ENCODE measurements at places on chromosomes 3 and 15.

- DNase-seq = no peak
Observed at GRCh38 chr3:63387568-63387967, 109.5 kb downstream of the SYNPR start.

DNA sequence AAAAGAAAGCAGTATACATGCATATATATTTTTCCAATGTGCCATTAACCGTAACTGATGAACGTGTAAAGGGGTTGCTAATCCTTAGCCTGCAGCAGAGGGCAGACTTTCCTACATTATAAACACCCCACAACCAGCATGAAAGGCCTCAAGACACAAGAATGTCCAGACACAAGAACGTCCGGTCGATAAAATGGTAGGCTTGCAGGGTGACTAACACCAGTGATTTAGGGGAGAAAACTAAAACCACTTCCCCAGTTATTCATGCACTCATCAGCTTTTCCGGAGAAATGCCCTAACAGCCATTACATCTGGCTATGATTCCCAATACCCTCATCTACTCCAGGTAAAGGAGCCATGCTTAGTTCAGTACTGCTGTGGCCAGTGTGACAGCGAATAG, 57.4 kb downstream of the LRTM1 start:
- DNase-seq = peak; percentile 91

- DNase-seq = no peak
Observed at GRCh38 chr15:65937476-65937875, 68.2 kb downstream of the RAB11A start.

- no peak for DNase-seq
Observed at GRCh38 chr15:31308185-31308639, 18.4 kb upstream of the KLF13 start.

DNA sequence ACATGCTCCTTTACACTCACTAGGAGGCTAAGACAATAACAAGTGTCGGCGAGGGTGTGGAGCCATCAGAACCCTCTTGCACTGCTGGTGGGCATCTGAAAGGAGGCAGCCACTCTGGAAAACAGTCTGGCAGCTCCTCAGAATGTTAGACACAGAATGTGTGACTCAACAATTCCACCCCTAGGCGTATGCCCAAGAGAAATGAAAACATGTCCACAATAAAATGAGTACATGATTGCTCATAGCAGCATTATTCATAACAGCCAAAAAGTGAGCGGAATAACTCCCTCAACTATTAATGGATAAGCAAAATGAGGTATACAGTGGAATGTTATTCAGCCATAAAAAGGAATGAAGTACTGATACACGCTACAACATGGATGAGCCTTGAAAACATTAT, 57.8 kb downstream of the WNT7A start:
- DNase-seq = no peak

DNA sequence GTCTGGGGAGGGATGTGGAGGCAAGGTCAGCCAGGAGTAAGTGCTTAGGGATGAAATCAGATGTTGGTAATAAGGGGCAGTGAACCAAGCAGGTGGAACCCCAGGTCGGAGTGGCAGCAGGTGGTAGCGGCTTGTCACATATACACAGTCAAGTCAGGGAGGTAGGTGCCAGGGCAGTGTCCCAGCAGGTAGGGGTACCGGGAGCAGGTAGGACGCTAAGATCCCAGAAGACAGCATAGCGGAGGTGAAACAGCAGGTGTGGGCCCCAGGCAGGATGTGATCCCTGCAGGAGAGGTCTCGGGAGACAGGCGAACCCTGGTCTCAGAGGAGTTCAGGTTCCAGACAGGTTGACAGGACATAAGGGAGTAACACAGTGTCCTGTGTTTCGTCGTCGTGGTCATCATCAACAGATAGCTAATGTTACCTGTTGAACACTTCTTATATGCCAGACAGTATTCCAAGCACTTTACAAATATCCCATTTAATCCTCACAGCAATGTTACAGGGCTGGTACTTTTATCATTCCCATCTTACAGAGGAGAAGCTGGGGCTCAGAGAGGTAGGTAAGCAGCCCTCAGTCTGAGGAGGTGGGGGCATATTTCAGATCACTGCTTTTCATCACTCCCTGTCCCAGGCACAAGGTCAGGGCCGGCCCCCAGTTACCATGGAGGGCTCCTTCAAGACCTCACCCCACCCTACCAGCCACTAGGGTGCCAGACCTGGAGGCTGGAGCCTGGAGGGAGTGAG, 241.6 kb downstream of the UACA start:
- no peak for DNase-seq

DNA sequence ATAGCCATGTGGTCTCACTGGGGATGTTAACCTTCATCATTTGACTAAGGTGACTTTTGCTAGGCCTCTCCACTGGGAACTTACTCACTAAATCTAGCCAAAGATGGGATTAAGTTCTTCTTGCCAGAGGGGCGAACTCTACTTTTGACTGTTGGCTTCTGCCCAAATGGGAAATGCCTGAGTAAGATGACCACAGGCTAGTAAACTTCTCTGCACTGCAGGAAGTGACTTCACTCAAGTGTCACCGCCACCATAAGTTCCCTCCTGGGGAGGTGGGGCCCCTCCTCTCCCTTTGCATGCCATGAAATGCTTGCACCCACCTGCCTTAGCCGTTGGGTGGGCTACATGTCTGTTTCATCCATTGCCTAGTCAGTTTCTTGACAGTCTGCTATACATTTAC, 388.3 kb downstream of the FEZF2 start:
- no peak for DNase-seq

GRCh38 chr3:182809531-182809930, 16.2 kb downstream of the ATP11B start:
- no peak for DNase-seq

GRCh38 chr3:66561367-66561766, 60.5 kb upstream of the LRIG1 start:
- DNase-seq = no peak

DNA sequence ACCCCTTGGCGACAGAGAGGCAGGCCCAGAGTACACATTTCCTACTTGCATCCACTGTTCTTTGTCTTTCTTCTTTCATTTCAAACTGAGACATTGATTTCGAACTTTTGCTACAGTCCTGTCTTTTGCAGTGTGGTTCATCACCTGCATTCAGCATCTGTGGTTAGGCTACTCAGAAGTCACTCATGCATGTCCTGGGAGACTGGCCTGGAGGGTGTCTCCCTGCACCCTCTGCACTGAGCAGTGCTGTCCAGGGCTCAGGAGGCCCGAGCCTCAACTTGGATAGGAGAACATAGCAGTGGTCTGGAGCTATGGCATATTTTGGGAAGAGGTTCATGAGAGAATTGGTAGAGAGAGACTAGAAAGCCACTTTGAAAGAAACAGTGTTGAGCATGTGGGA, 240.2 kb upstream of the TPRG1 start:
- no peak for DNase-seq

DNA sequence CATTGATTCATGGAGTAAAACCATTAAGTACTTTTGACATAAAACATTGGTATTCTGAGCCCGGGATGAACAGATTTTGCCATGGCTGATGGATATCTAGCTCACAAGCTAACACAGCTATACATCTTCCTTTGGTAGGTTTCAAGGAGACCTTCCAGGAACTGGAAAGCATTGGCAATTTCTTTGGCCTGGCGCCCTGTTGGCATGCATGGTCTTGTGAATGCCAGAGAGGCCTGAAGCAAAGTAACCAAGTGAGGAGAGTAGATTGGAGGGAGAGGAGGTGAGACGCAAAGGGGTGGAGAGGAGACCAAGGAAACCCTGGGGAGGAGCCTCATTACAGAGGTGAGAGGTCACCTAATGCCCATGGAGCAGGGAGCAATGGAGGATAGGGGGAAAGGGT, 67.2 kb downstream of the SQOR start:
- no peak for DNase-seq

DNA sequence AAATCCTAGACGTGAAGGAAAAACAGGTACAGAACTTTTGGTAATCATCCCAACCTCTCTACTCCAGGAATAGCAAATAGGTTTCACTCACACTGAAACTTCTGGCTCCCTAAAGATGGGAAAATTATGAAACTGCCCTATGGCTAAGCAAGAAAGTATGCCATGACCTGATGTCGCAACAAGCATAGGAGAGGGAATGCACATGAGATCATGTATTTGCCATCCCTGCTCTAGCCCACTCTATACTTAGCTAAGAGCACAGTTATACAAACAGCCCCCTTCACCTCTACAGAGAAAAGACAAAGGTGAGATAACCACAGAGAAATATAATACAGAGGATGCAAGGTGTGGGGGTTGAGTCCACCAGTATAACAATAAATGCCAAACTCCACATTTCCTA, 102.7 kb downstream of the TBC1D5 start:
- DNase-seq = peak; percentile 78

GRCh38 chr3:124043023-124043422, 51.1 kb upstream of the ROPN1 start:
- no peak for DNase-seq

- no peak for DNase-seq
Observed at GRCh38 chr3:66656609-66657008, 155.8 kb upstream of the LRIG1 start.

DNA sequence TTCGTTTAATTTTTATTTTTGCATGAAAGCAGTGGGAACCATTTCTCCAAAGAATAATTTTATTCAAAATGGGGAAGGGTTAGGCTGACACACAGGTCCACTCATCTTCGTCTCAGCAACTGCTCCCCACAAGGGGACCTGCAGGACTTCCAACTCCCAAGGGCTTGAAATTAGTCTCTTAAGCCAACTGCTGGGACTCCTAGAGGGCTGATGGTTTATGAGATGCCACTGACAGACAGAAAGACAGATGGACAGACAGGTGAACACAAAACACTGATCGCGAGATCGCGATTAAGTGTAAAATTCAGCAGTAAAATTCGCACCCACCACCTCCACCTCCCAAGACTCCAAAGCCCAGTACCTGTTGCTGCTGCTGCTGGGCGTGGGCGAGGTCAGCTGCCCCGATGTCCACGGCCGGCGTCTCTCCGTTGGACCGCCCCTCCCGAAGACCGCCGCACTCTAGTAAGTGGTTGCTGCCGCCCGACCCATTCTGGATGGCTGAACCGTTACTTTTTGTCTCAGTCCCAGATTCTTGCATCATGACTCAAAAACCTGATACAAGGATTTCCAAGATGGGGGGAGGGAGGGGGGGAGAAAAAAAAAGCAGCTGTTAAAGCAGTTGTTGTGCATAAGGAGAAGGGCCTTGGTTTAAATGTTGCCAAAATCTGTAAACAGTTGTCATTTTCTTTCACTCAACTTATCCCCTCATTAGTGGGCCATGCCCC, 385.5 kb downstream of the FOXP1 start:
- DNase-seq = no peak

DNA sequence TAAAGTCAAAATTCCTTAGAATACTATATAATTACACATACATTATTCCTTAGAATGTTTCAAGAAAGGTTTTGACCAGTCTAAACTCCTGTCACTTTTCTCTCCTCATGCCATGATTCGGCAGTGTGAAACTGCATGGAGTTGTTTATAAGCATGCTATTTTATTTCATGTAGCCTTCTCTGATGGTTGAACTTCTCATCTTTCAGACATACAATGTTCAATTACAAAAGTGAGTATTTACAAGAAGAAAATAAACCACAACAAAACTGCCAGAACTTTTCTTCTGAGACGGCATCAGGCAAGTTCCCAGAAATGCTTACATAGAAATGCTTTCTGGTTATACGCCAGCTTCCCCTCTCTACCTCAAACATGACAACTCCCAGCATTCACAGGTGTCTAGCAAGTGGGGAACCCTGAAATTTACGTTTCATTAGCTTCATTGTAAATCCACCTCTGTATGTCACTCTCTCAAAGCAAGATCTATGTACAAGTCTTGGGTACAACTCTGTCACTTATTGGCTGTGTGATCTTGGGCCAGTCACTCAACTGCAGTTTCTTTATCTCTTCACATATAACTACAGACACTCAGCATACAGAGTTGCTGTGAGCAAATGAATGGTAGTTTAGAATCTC, 42.7 kb downstream of the HDGFL3 start:
- DNase-seq = no peak

DNA sequence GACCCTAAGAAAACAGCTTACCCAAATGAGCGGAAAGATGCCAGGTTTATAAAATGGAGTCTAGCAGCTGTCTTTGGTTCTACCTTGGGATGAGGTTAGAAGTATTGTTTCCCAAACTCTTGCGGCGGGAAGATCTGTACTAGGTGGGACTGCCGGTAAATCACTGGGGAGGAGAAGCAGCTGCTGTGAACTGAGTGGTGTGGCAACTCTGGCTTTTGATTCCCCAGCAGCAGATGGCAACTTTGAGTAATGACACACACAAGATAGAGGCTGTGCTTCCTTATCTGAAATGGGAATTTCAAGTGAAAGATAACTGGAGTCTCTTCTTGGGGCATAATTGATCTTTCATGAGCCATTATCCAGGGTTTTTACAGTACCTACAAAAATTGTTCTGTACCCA, 184.9 kb downstream of the ATG7 start:
- no peak for DNase-seq

- no peak for DNase-seq
Observed at GRCh38 chr15:79779746-79780145, 117.1 kb downstream of the MTHFS start.

GRCh38 chr15:66734961-66735908, 33.2 kb downstream of the SMAD6 start:
- DNase-seq = no peak

DNA sequence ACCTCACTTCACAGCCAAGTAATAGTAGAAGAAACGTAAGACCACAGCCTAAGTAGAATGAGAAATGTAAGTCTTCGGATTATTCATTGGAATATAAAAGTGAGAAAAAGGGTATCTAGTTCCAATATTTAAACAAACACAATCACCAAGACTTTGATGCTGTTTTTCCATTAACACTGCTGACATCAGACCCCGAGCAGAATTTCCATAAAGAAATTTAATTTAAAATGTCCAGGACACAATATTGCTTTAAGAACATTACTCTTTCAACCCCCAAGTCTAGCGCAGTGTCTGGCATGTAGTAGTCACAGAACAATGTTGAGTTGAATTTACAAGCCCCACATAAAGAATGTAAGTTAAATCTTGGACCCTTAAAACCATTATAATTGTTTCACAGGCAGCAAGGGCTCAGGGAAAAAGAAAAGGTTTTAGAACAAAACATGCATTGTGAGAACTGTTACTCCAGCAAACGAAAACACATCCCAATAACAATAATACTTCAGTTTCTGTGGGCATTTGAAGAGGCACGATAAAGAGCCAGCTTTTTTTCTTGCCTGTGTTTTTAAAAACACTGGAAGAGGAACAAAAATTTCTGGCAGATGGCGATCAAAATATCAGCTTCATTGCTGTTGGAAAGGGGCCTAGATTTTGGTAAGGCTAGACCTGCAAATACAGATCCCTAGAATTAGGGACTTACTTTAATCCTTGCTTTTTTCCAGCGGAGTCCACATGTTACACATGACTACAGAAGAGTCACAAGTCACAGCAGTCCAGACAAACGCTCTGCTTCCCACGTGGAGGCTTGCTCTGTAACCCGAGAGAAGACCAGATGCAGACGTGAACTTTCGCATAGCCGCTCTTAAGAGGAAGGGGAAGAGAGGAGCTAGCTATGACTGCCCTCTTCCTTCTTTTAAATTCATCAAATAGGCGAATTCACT, 77.9 kb upstream of the IGSF10 start:
- no peak for DNase-seq
